Left ventricle myocardium inferior (tissue), 1 donor: ENCODE measurements at places on chromosomes 11 and 22. TPM values are rescaled to one million over a fixed set of nuclear protein-coding genes. Genes with fewer than 3 reads are reported as not detected.

DNA sequence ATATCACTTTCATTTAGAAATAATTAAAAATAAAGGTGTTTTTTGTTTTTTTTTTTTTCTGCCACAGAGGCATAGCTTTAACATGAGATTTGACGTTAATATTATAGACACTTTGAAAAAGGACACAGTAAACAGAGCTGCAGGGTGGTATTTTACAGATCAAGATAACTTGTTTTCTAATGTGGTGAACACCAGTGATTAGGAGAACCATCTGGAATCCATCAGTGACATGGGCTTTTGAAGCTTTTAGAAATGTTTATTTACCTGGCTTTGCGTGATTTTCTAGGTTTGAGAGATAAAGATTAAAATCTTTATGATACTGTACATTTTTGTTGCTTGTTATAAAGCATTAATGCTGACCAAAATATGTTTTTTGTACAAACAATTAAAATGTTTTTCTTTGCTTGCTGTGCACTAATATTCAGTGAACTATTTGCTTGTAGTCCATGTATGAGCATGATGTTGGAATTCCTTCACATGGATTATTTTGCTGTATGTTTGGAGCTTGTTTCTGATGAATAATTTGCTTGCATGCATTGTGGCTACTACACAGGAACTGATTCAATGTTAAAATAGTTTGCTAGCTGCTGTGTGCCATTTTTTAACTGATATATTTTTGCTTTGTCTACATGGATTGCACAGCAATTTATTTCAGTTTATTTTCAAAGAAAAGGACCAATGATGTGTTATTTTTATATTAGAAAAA lies 352.1 kb upstream of the NARS2 start:
- H3K36me3 ChIP-seq, result no peaks in the 10 kb centered on the region
- H3K27ac ChIP-seq, result no peak overlapping the region
- DNase-seq, result no peak
- no peak overlapping the region for H3K4me3 ChIP-seq

DNA sequence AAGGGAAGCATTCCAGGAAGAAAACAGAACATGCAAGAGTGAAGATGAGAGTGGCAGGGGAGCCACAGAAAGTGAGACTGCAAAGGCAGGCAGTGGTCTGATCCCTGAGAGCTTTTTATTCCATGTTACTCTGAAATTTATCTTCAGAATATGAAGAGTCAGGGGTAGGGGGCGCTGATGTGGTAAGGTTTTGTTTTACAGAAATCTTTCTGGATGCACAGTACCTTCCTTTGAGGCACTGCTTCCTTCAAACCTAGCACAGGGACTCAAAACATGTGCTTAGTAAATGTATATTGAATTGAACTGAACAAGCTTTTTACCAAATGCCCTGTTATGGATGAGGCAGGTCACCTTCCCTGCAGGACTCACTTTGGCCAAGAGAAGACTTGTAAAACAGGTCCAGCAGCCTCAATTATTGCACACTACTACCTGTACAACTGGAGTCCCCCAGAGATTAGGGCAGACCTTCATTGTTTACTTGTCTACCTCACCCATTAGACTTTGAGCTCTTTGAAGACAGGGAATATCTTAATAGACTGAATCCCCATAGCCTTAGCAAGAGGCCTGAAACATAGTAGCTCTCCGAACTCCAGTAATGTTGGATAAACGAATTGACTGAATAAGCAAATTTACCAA lies 2.2 kb downstream of the PAK1 start:
- peaks cover 44% of the 10 kb centered on the region for H3K27me3 ChIP-seq
- peaks cover 21% of the 10 kb centered on the region for H3K4me1 ChIP-seq
- H3K36me3 ChIP-seq, result no peaks in the 10 kb centered on the region
- no peak for DNase-seq
- no peak overlapping the region for H3K27ac ChIP-seq

DNA sequence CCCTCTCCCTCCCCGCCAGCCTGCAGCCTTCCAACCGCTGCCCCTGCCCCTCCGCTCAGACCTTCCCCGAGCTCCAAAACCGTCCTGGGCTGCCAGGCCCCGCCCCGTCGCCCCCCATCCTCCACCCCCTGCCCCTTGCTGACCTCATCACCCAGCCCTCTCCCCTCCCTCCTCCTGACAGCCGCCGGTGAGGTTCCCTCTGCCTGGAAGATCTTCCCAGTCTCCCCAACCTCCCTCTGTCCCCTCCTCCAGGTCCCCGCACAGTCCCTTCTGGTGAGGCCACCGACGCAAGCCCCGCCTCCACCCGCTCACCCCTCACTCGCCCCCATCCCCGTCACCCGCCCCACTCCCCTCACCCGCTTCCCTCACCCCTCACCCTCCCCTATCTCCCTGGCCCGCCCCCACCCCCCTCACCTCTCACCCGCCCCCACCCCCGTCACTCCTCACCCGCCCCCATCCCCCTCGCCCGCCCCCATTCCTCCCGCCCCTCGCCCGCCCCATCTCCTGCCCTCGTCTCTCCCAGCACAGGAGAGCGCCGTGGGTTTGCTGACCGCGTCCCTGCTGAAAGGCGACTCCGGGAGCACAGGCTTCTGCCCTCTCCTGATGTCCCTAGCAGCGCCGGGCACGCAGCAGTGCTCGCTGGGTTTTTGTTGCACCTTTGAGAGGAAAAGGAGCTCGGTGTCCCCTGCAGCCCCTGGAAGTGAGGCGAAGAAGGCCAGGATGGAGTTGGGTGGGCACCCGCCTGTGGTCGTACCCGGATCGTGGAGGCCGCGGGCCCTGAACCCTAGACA lies 16.4 kb upstream of the UPK3A start:
- peak overlapping the region; percentile 72 for H3K4me3 ChIP-seq
- H3K27ac ChIP-seq, result no peak overlapping the region
- peaks cover 14% of the 10 kb centered on the region for H3K27me3 ChIP-seq
- peaks cover 52% of the 10 kb centered on the region for H3K4me1 ChIP-seq

The TRIOBP gene
- 86.5 TPM for total RNA-seq

DNA sequence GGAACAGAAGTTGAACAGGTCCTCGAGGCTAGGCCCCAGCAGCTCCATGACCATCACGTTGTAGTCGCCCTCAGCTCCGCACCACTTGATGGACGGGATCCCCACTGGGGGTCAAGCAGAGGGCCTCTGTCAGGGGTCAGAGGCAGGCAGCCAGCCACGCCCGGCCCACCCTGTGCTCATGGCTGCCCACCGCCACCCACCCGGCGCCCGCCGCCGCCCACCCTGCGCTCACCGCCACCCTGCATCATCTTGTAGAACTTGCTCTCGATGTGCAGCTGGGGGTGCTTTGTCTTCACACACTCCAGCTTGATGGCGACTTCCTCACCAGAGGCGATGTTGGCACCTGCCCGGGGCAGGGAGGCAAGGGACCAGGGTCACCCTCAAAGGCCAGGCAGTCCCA lies 14.3 kb downstream of the CSNK1E start:
- H3K4me1 ChIP-seq, result peaks cover 94% of the 10 kb centered on the region
- no peaks in the 10 kb centered on the region for H3K27me3 ChIP-seq
- H3K36me3 ChIP-seq, result peaks cover 54% of the 10 kb centered on the region

The MB gene
- 16,708 TPM for total RNA-seq

The ASPHD2 gene
- total RNA-seq, result 0.11 TPM

- H3K27ac ChIP-seq, result peak overlapping the region; percentile 94
- no peak for DNase-seq
- peaks cover 99% of the 10 kb centered on the region for H3K4me1 ChIP-seq
- H3K36me3 ChIP-seq, result no peaks in the 10 kb centered on the region
These were observed 8.9 kb downstream of the TOM1 start for GRCh38 chr22:35308480-35309021.
